ENCODE measurements at places on chromosomes 3 and 15.

- DNase-seq = no peak
These were observed 99.7 kb downstream of the LRIG1 start for GRCh38 chr3:66401157-66401550.

GRCh38 chr3:124469555-124469954, 260.7 kb upstream of the UMPS start:
- DNase-seq = no peak

- DNase-seq = no peak
These were observed 154.0 kb upstream of the THBS1 start for GRCh38 chr15:39426552-39427532.

- DNase-seq = no peak
These were observed 301.4 kb downstream of the PTPRG start for GRCh38 chr3:61862614-61863289.

All from Caco-2 (cell line).